EH (cell line): ENCODE measurements at places on chromosomes 11 and 22.

DNA sequence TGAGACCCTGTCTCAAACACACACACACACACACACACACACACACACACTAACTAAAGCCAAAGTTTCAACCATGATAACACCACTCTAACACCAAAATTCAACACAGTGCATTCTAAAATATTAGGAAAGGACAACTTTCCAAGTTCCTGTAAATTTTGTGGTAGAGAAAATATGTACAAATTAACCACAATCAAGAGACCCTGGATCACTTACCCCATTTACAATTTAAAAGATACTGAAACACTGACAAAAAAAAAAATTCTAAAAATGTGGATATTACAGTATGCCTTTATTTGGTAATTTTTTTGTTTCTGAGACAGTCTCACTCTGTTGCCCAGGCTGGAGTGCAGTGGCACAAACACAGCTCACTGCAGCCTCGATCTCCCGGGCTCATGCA, 9.7 kb downstream of the MRTFA start:
- peak; percentile 76 for DNase-seq

DNA sequence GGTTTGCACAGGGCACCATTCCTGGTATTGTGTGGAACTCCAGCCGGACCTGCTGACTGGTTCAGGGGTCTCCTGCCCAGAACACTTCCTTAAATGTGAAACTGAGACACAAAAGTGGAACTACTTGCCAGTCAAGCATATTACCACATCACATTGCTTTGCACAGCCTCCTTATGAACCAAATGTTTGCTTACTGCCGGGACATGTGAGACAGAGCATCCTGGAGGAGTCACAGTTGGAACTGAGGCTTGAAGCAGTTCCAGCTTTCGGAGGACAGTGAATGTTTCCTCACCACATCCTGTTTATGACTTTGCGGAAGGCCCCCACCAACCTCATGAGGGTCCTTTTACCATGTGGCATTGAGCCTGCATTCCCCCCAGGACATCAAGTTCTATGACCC, 105.8 kb upstream of the ARHGAP42 start:
- DNase-seq: peak; percentile 6

DNA sequence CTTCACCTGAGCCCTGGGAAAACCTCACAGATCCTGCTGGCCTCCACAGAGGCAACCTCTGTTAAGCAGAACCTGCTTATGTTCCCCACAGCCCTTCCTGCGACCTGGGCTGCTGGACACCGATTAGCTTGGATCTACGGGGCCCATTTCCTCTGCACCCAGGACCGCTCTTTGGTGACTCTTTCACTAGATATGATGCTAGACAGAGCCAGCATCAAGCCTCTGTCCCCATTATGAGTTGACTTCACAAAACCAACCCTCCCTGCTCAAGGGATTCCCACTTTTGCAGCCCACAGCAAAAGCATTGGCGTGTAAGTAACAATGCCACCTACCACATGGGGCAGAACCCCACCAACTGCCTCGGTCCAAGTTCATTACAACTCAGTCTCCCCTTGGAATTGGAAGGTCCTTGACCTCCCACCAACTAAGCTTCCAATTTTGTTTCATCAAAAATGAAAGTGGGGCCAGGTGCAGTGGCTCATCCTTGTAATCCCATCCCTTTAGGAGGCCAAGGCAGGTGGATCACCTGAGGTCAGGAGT, 15.2 kb upstream of the TMPRSS4 start:
- no peak for DNase-seq

GRCh38 chr22:23075525-23076216, 5.4 kb downstream of the GNAZ start:
- DNase-seq: peak; percentile 14

GRCh38 chr22:32476281-32477195, 1.9 kb downstream of the FBXO7 start:
- no peak for DNase-seq

DNA sequence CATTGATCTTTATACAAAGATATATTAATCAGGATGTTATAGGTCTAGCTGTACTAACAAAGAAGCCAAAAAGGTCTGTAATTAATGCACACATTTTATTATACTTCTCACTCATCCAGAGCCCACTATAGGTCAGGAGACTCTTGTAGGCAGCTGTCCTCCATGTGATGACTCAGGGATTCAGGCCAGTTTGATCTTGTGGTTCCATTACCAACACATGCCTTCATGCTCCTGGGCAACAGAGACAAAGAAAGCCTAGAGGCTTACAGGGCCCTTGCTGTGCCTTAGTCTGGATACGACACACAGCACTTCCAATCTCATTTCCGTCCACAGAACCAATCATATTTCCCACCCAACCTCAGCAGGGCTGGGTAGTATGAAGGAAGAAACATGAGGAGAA, 150.3 kb upstream of the NCAM1 start:
- no peak for DNase-seq

DNA sequence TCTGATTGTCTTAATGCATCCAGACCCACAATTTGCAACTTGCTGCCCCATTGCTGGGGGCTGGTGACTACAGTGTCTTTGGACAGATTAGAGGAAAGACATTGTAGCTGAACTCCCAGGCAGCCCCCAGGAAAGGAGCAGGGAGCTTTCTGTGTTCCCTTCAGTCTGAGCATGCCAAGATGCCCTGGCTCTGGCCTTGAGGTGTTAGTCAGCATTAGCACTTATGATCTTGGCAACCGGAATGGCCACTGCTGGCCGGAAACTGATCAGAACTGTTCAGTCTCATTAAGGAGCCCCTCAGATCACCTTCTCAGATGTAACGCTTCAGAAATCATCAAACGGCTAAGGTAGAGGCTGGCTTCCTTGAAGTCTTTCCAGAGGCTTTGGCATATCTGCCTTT, 195.2 kb downstream of the NAV2 start:
- DNase-seq: no peak

DNA sequence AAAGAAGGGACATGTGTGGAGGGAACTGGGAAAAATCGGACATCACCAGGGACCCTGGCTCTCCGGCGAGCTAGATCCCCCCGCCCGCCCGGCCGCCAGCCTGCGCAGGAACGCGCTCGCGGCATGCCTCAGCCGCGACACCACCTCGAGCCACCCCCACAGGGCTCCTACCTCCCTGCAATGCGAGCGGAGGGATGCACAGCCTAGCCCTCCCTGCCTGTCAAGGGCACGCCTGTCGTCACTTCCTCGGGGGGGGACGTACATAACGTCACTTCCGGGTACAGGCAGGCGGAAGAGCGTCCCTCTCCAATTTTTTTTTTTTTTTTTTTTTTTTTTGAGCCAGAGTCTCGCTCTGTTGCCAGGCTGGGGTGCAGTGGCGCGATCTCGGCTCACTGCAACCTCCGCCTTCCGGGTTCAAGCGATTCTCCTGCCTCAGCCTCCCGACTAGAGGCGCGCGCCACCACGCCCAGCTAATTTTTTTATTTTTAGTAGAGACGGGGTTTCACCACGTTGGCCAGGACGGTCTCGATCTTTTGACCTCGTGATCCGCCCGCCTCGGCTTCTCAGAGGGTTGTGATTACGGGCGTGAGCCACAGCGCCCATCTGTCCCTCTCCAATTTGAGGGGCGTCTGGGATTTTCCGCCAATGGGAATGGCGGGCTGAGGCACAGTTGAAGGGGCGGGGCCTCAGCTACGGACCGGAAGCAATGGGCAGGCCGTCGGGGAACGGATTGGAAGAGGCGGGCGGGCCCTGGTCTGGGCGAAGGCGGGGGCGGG, at the start of gene TXN2:
Gene TXN2, minus strand, starts transcription at position 248 of the 776 bp plus-strand sequence. CDS start 803 bp downstream, outside the sequence.
- peak; percentile 98 for DNase-seq

- DNase-seq: no peak
Observed at GRCh38 chr22:33038836-33039235, 19.3 kb downstream of the SYN3 start.

DNA sequence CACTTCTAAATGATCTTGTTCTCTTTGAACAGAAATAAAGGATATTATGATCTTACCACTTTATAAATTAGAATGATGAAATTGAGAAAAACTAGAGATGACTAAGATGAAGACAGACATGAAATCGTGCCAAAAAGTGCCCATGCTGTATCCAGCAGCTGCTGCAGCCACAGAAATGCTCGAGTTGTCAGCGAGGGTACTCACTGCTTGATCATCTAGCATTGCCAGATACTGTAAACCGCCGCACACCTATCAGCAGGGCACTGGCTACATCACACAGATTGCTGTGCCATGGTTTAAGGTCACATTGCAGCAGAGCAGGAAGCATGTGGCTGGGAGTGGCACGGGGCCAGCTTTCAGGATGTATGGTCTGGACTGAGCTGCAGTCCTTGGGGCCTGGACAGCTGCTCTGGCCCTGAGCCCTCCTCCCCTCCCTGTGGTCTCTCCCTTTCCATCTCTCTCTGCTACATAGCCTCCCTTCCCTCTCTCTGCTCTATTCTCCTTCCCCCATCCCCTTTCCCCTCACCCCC, 51.0 kb upstream of the SEPTIN5 start:
- DNase-seq: peak; percentile 84

DNA sequence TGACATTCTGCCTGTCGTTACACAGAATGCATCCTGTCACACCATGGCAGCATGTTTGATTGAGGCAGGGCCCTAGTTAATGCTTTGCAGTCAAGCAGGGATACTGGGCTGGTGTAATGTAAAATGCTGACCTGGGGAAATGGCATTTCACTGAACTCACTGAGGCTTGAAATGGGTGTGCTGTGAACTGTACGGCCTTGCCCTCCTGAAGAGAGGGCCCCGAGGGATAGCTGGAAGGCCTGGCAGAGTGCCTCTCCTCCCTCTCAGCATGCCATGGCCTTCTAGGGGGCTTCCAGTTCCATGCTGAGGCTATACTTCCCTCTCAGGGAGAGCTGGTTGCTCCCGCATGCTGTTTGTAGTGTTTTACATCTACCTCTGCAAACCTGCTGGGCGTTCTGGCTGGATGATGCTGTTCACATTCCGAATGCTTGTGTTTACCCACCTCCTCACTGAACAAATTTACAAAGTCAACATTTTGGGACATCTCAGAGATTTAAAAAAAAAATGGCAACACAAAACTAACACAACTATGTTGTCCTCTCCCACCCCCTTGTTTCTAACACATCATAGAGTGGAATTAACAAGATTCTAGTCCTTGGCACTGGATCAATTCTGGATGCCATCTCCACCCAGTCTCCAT, 416.7 kb upstream of the CADM1 start:
- no peak for DNase-seq

DNA sequence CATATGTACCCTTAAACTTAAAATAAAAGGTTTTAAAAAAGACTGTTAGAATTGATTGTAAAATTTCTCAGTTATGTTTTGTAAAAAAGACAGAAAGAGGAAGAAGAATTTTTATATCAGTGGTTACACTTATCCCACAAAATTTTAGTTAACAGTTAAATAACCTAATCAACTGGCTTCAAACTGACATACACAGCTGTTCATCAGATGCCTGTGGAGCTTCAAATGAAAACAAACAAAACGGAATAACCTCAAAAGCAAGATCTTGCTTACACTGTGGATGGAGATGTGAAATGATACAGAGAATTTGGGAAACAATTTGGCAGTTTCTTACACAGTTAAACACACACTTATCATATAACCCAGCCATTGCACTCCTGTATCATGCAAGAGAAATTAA, 521.0 kb downstream of the ETS1 start:
- DNase-seq: no peak

GRCh38 chr11:115612046-115612730, 108.0 kb upstream of the CADM1 start:
- peak; percentile 60 for DNase-seq

DNA sequence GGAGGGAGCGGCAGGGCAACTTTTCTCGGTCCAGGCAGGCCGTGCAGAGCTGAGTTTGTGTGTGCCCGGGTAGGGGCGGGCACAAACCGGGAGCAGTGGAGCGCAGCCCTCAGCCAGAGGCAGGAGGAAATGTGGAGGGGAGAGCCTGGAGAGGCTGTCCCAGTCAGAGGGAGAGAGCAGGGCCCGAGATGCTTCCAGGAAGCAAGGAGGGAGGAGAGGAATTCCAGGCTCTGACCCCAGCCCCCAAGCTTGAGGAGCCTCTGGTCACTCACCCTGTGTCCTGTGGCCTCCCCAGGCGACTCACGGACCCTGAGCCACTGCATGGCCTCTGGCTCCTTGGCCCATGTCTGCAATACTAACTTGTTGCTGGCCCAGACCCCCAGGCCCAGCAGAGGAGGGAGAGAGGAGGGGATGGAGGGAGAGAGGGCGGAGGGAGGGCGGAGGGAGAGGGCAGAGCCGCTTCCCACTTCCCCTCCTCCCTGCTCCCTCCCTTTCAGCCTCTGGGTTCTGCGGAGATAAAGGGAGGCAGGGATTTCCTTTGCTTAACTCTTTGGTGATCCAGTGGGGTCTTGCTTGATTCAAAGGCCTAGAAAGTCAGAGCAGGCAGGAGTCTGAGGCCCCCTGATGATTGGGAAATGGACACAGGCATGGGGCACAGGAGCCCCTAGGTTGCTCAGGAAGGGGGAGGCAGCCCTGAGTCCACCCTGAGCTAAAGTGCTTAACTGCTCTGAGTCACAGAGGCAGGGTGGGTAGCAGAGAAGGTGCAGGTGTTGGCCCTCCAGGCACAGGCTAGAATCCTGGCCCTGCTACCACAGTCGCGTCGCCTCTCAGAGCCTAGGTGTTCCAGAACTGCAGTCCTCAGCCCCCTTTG, at the start of gene C1QTNF6:
Gene C1QTNF6, minus strand, starts transcription at position 357 of the 871 bp plus-strand sequence. Its CDS starts 34 bp downstream, at position 323.
- peak; percentile 79 for DNase-seq
